Neural crest cell (in vitro differentiated cells): ENCODE measurements at places on chromosomes 13 and 19. TPM values are rescaled to one million over a fixed set of nuclear protein-coding genes. Genes with fewer than 3 reads are reported as not detected.

DNA sequence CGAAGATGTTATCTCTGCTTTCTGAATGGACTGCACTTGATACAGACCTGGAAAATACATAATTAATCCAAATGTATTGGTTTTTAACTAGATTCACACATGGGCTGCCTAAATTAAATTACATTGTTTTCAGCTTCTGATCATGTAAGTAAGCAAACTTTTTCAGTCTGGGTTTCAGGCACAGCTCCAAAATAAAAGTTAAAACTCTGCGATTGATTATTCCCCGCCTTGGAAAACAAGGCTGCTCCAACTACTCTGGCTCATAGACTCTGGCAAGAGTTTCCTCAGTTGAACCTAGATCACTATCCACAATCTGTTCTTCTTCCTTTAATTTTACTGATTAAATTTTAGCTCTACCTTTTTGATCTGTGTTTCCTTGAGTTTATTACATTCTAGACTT is 526.0 kb upstream of the SPRY2 start:
- no peak overlapping the region for H3K4me3 ChIP-seq
- no peak for DNase-seq
- H3K4me1 ChIP-seq, result peaks cover 49% of the 10 kb centered on the region
- peak overlapping the region; percentile 85 for H3K27ac ChIP-seq
- no peaks in the 10 kb centered on the region for H3K36me3 ChIP-seq

GRCh38 chr13:20127262-20127561 is 33.6 kb downstream of the GJA3 start:
- DNase-seq, result no peak
- peaks cover 28% of the 10 kb centered on the region for H3K27me3 ChIP-seq
- H3K27ac ChIP-seq, result no peak overlapping the region
- peak overlapping the region; percentile 59 for H3K4me3 ChIP-seq
- peaks cover 6% of the 10 kb centered on the region for H3K4me1 ChIP-seq

DNA sequence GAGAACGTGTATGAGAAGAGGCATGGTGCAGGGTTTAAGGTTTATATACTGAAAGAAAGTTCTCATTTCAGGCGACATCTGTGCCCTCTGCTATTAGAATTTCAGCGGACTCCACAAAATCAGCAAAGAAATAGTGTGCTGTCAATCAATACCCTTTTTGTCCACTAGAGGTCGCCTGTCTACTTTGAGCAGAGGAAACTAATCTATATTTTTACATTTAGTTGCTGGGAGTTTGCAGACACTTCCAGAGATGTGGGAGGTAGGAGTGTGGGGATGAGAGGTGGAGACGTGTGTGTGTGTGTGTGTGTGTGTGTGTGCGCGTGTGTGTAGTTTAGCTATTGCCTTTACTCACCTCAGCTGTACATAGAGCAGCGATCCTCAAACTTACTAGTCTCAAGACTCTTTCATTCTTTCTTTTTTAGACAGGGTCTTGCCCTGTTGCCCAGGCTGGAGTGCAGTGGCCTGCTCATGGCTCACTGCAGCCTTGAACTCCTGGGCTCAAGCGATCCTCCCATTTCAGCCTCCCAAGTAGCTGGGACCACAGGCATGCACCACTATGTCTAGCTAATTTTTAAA is 9.7 kb downstream of the INAFM1 start:
- H3K4me1 ChIP-seq, result peaks cover 6% of the 10 kb centered on the region
- DNase-seq, result peak; percentile 79
- no peaks in the 10 kb centered on the region for H3K36me3 ChIP-seq
- no peak overlapping the region for H3K27ac ChIP-seq
- no peak overlapping the region for H3K4me3 ChIP-seq
- H3K27me3 ChIP-seq, result no peaks in the 10 kb centered on the region

DNA sequence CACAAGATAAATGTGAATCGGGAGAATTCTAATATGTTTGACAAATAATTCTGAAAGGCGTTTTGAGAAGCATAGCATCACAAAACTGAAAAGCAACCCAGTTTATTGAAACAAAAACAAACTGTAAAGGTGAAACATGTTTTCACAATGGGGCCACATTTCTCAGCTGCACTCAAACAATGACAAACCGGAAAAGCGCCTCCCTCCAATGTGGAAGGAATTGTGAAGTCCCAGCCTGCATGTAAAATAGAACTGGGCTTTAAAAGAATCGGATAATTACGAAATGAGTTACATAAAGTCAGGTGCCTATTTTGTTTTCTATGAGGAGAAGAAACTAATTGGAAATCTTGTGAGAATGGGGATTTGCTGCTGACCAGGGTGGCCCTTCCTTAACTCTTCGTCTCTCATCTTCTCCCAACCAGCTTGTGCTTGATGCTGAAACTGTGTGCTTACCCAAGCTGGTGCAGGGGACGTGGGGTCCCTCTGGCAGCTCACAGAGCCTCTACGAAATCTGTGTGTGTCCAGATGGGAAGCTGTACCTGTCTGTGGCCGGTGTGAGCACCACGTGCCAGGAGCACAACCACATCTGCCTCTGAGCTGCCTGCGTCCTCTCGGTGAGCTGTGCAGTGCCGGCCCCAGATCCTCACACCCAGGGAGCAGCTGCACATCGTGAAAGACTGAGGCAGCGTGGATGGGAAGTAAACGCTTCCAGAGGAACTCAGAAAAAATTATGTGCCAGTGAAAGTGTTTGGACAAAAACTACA is 109.4 kb downstream of the SACS start:
- H3K27me3 ChIP-seq, result no peaks in the 10 kb centered on the region
- no peaks in the 10 kb centered on the region for H3K36me3 ChIP-seq
- H3K4me1 ChIP-seq, result peaks cover 32% of the 10 kb centered on the region
- H3K27ac ChIP-seq, result peak overlapping the region; percentile 37

DNA sequence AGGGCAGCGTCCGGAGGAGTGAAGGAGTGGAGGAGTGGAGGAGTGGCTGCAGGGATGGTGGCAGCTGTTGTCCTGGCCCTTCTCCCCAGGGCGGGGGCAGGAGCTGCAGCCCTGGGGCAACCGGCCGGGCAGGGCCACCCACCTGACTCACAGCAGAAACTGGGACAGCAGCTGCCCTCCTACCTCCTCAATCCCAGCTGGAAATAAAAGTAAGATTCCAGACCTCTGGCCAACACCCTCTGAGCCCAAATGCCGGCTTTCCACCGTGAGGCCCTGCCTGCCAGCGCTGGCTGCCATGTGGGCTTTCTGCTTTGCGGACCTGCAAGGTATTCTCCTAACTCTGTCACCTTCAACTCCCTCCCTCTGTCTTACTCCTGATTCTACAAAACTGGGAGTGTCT is 3.3 kb upstream of the CLPP start:
- H3K4me1 ChIP-seq, result peaks cover 7% of the 10 kb centered on the region
- no peaks in the 10 kb centered on the region for H3K36me3 ChIP-seq
- H3K4me3 ChIP-seq, result peak overlapping the region; percentile 27
- H3K27ac ChIP-seq, result no peak overlapping the region

DNA sequence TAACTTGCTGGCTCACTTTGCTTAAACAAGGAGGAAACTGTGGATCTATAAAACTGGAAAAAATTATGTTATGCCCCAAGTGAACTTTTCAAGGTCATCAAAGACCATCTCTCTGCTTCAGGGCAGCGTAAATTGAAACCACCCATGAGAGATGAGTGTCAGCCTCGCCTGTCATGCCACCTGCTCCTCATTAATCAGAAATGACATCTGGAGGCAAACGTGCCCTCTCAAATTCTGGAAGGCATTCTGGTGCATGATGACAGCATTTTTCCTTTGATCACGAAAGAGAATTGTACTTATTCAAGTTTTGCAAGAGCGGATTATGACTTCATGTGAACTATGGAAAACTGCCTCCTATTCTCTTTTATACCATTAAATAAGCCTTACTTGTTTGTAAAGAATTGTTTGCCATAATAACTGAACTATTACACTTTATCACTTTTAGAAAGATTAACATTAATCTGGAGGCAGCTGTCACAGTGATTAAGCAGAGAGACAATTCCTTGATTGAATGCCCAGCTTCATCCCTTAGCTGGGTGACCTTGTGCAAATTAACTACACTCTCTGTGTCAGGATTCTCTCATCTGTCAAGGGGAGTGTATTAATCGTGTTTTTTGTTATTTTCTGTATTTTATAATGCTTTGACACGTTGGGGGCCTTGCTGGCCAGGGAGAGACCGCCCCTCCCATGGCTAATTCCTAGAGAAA is 17.0 kb upstream of the SACS start:
- peak overlapping the region; percentile 73 for H3K4me3 ChIP-seq
- no peaks in the 10 kb centered on the region for H3K36me3 ChIP-seq
- no peak for DNase-seq

- DNase-seq, result no peak
- peaks cover 4% of the 10 kb centered on the region for H3K4me1 ChIP-seq
- no peak overlapping the region for H3K4me3 ChIP-seq
- no peak overlapping the region for H3K27ac ChIP-seq
- peaks cover 9% of the 10 kb centered on the region for H3K36me3 ChIP-seq
These were observed 7.5 kb downstream of the IL4I1 start for GRCh38 chr19:49889038-49889686.

DNA sequence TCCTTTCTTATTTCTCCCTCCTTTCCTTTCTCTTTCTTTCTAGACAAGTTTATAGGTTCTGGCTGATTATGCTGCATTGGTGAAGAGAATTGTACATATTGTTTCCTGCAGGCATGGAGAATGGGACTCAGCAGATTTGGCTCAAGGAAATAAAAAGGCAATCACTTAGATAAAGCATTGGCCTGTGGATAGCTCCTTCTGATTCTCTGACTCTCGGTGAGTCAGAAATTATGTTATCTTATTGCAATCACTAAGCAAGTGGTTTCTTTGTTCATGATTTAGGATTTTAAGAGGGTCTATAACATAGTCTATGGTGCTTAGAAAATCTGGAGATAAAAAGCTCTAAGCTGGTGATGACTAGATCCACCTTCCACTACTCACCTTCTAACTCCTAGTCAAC is 54.0 kb upstream of the POSTN start:
- H3K27me3 ChIP-seq, result no peaks in the 10 kb centered on the region
- no peak for DNase-seq
- H3K4me1 ChIP-seq, result peaks cover 4% of the 10 kb centered on the region
- no peak overlapping the region for H3K4me3 ChIP-seq
- no peak overlapping the region for H3K27ac ChIP-seq

DNA sequence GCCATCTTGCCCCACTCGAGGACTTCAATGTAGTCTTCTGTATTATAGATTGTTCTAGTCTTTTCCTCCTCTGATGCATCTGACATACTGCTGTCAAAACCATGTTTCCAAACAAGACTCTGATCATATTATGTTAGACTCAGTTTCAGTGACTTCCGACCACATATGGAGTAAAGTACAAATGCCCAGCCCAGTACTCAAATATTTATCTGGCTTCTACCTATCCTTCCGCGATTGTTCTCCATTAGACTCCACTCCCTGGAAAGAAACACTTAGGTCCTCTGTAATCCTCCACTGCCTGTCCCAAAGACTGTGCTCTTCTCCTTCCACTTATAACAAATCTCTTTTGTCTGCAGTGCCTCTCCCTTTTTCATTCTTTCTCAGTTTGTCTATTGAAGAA is 439.5 kb downstream of the EFNB2 start:
- no peaks in the 10 kb centered on the region for H3K36me3 ChIP-seq
- H3K27me3 ChIP-seq, result no peaks in the 10 kb centered on the region
- DNase-seq, result no peak
- no peak overlapping the region for H3K4me3 ChIP-seq

- no peaks in the 10 kb centered on the region for H3K36me3 ChIP-seq
- H3K4me3 ChIP-seq, result no peak overlapping the region
- no peak for DNase-seq
- no peak overlapping the region for H3K27ac ChIP-seq
These were observed 48.0 kb upstream of the RCBTB2 start for GRCh38 chr13:48580896-48581295.

DNA sequence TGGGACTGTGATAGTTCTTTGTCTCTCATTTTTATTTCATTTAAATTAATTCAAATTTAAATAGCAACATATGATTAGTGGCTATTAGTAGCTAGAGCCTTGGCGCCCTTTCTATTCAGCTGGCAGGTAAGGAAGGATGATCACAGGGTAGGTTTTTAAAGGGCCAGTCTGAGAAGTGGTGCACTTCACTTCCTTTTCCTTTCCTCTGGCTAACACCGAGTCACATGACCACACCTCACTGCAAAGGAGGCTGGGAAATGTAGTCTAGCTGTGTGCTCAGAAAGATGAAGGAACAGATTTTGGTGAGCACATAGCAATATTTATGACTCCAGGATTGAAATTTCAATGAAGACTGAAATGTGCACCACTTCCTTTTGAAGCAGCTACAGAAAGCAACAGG is 128.7 kb downstream of the TSHZ3 start:
- H3K4me1 ChIP-seq, result no peaks in the 10 kb centered on the region
- H3K27ac ChIP-seq, result no peak overlapping the region
- H3K4me3 ChIP-seq, result no peak overlapping the region
- DNase-seq, result no peak

- peak overlapping the region; percentile 7 for H3K4me3 ChIP-seq
- no peak for DNase-seq
- peaks cover 19% of the 10 kb centered on the region for H3K4me1 ChIP-seq
These were observed 4.8 kb downstream of the GYS1 start for GRCh38 chr19:48988286-48988685.

DNA sequence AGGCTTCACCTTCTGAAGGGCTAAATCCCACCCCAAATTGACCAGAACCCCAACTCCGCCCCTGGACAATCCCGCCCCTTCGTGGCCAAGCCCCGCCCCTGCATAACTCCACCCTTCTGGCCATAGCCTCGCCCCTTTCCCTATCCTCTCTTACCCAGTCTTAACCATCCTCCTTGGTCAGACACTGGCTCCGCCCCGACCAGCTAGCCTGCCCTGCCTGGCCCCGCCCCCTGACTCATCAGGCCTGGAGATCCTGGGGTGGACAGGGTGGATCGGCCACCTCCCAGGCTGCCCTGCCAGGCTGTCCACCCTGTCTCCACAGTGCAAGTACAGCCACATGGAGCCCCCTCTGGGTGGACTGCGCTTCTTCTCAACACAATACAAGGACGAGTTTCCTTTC is 8.0 kb upstream of the ZNF358 start:
- peak overlapping the region; percentile 31 for H3K4me3 ChIP-seq
- peaks cover 7% of the 10 kb centered on the region for H3K4me1 ChIP-seq
- no peak overlapping the region for H3K27ac ChIP-seq
- peaks cover 19% of the 10 kb centered on the region for H3K27me3 ChIP-seq
- peak; percentile 55 for DNase-seq

The TMEM238 gene
- total RNA-seq, result 0.40 and 0.71 TPM in 2 replicates

The ZBTB7A gene
- 15.2 and 15.7 TPM in 2 replicates for total RNA-seq

The OR4F17 gene
- not detected in 2 replicates for total RNA-seq
